Fibroblast of lung (primary cell): ENCODE measurements at places on chromosomes 12 and 14. TPM values are rescaled to one million over a fixed set of nuclear protein-coding genes. Genes with fewer than 3 reads are reported as not detected.

The ABHD12B gene
- under 0.01 TPM in 2 replicates for total RNA-seq

The CCDC177 gene
- total RNA-seq = not detected in 2 replicates

The FIGNL2 gene
- total RNA-seq = 0.17 and 0.26 TPM in 2 replicates

The PITPNM2 gene
- total RNA-seq = 4.4 and 6.6 TPM in 2 replicates

DNA sequence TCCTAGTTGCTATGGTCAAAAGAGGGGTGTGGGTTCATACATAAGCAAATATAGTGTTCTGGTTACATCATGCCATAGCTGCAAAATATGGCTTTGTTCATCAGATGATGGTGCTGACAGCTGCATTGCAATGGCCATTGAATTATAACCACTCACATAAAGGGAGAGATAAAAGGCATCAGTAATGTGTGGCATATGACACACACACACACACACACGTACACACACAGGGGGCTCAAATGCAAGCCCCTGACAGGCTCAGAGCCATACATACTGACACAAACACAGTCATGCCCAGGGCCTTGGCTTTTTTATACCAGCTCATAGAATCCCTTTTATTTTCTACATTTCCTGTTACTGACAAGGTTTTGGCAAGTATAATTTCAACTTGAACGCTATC is 698.9 kb downstream of the BCL11B start:
- no peak for DNase-seq

The RAD51B gene
- 13.1 and 16.3 TPM in 2 replicates for total RNA-seq

GRCh38 chr14:76293221-76293620 is 82.7 kb upstream of the ESRRB start:
- DNase-seq = no peak

DNA sequence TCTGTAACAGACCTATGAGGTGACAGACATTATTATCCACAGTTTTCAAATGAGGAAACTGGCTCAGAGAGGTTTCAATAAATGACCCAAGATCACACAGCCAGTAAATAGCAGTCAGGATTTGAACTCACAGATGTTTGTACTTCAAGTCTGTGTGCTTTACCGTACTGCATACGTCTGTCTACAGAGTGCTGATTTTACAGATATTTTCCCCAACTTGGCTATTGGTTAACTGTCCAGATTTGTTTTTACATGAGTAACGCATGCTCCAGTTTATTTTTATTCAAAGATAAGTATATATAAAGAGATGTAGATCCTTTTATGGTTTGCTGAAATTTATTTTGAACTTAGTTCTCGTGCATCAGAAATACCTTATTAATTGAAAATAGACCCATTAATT is 65.7 kb upstream of the SLC38A2 start:
- DNase-seq = peak; percentile 56
